ENCODE measurements at places on chromosomes 12 and 14. TPM values are rescaled to one million over a fixed set of nuclear protein-coding genes. Genes with fewer than 3 reads are reported as not detected.

GRCh38 chr12:113162102-113163029 lies 12.8 kb downstream of the CFAP73 start:
- DNase-seq, result no peak

GRCh38 chr12:22059976-22060647 lies 14.1 kb downstream of the CMAS start:
- DNase-seq, result no peak

DNA sequence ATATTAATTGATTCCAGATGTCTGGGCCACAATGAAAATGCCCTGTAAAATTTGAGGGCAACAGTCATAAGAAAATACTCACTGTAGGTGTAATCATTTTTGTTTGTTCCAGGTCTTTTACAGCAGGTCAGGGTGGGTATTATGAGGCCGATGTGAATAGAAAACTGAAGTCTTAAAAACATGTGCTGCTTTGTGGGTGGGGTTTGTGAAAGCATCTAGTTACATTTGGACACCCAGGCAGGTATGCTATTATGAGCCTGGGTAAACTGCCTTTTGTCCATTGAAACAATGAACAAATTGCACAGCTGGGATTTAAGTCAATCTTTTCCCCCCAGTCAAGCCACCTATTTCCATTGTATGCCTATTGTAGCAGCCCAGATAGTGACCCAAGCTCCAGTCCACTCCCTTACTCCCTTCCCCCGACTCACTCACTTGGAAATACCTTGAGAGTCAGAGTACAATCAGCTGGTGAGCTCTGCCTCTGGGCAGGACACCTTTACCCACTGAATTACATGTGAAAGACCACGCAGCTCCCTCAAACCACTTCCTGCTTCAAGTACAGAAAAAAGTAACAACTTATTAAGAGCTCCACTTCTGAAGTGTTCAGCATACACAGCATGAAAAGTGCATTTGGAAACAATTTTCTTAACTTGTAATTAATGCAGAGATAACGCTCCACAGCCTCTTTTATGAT lies 1.8 kb downstream of the IGF1 start:
- no peak for DNase-seq

- DNase-seq, result no peak
These were observed 23.6 kb upstream of the KCNH3 start for GRCh38 chr12:49515266-49515665.

DNA sequence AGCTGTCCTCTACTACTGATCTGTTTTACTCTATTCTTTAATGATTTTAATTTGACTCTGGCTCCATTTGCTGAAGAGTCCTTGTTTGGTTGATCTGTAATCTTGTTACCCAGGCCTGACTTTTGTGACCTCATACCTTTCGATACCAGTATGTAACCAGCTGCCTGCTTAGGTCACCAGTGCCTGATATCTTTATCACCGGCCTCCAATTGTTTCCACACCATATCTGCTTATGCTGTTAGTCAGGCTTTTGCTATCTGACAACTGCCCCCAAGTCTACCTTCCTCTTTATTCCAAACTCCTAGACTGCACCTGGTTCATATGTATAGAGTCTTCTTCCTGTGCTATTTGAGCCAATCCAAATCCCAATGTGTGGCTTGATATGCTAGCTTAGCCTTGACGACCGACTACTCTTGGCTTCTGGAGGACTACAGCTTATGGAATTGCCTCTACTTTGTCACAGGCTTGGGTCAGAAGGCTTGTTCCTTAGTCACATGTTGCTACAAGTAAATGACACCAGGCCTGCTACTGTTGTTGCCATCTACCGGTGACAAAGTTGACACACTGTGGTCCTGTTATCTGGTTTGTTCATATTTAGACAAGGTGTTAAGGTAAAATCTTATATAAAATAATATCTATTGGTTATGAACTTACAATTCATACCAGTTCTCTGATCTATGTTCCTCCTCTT lies 193.9 kb downstream of the TRHDE start:
- DNase-seq, result no peak

DNA sequence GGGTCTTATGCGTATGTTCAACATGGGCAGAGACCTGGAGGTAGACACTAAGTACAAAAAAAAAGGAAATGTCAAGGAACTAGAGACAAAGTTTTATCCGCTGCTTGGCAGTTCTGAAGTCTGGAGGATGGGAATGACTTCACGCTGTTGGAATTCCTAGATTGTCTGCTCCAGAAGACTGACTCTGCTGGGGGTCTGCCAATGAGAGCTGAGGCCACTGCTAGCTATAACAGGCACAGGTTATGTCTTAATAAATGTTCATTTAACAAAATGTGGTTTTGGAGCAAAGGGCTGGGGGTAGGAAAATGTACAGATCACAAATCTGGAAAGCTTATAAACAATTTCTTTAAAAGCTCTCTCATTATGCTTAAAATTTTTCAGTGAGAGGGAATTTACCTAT lies 5.9 kb downstream of the RNASE8 start:
- DNase-seq, result no peak

DNA sequence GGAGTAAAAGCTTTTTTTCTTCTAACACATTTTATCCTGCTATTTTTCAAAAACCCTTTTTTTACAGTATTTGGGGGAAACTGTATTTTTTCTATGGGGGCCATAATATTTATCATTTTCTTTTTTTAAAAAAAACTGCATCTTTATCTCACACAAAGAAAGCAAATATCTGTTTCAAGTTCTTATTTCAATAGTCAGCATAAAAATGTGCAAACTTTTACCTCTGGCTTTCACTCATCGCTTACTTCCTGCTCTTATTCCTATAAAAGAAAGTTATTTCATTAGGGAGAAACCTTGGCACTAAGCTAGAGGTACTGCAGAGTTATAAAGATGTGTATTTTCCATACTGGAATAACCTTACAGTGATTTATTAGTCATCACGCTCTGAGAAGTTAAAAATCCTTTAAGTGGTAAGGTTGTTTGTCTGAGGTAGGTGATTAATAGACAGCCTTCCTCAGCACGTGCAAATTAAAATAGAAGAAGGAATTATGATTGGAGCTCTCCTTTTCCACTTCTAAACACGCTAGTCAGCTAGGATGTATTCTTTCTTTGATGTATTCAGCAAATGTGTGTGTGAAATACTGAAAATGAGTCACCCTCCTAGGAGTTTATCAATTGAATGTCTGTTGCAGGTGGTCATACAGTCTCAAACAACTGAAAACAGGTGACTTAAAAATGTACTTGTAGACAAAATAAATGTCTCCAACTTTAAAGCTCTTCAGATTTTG lies 461.0 kb downstream of the GXYLT1 start:
- DNase-seq, result no peak

GRCh38 chr12:67754933-67755697 lies 106.6 kb downstream of the DYRK2 start:
- no peak for DNase-seq

- no peak for DNase-seq
These were observed 42.1 kb upstream of the CTDSP2 start for GRCh38 chr12:57888409-57889157.

GRCh38 chr12:88889326-88890110 lies 309.2 kb upstream of the KITLG start:
- no peak for DNase-seq

GRCh38 chr12:119461636-119462214 lies 127.2 kb downstream of the CCDC60 start:
- no peak for DNase-seq

- no peak for DNase-seq
These were observed 966.7 kb downstream of the SLC6A15 start for GRCh38 chr12:83945871-83946270.

- no peak for DNase-seq
These were observed 11.8 kb upstream of the POLR3B start for GRCh38 chr12:106345746-106346145.

GRCh38 chr12:91347481-91348214 lies 165.0 kb upstream of the DCN start:
- no peak for DNase-seq

DNA sequence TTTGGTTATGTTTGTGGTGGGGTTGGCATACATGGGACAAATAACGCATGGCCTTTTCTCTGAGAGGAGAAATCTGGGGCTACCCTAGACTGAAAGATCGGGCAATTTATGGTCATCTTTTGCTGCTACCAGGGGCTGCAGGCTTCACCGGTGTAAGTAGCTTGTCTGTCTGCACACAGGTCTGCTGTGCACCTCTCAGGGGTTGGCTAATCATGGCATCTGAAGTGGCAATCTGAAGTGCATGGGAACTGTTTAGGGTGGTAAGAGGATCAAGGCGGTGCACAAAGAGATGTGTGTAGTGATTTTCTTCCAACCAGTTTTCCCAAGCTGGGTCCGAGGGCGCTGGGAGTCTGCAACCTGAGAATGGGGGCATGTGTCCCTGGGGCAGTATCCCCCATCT lies 141.3 kb downstream of the EMP1 start:
- no peak for DNase-seq

DNA sequence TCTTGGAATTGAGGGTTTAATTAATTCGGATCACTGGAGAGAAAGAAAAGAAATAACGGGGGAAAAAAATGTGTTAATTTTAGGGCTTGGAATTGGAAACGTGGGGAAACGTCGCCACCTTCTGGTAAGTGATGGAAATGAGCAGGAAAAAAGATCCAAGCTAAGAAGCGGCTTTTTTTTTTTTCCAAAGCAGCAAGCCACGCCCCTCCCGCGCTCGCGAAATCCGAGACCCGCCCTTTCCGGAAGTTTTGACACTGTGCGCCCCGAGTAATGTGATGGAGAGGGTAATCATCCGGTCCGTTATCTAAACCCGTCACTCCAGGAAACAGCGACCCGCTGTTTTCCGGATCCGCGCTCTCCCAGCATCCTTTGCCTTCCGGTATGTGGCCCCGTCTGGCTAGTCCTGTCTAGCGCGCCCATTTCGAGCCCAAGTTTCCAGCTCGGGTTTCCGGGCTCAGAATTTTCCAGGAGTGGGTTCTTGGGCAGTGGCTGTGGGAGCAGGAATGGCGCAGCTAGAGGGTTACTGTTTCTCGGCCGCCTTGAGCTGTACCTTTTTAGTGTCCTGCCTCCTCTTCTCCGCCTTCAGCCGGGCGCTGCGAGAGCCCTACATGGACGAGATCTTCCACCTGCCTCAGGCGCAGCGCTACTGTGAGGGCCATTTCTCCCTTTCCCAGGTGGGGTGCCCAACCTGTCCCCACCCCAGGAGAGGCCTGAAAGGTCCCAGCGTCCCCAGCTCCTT lies at the start of gene ALG10B:
TSS of gene ALG10B (plus strand) at position 384 of the 739 bp plus-strand sequence. CDS start at position 504, 120 bp downstream.
- DNase-seq, result peak; percentile 81

DNA sequence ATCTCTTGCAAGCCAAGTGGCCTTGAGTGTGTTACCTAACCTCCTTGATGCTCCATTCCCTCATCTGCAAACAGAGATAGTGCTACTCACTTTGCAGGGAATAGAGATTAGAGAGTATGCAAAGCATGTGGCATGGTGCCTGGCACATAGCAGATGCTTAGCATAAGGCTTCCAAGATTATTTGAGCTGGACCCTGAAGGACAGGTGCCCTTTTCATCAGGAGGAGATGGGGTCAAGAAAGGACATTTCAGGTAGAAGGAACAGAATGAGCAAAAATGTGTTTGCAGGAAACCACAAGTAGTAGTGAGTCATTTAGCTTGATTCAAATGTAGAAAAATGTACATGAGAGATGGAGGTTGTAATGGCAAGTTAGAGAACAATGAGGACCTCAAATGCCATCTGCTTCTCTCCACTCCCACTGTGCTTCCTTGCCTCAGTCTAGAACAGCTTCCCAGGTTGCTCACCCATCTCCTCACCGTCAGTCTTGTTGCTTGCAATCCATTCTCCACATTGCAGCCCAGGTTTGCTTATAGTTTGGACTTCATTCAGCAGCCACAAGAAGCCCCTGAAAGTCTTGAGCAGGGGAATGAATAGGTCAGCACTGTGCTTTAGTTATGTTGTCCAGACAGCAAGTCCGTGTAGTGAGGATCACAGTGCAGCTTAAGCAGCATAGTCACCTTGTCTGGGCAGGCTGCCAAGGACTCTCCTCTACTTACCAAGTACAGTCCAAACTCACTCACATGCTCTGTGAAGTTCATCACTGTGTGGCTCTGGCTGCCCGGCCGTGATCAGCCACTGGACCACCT lies 536.3 kb upstream of the CCDC196 start:
- DNase-seq, result no peak

DNA sequence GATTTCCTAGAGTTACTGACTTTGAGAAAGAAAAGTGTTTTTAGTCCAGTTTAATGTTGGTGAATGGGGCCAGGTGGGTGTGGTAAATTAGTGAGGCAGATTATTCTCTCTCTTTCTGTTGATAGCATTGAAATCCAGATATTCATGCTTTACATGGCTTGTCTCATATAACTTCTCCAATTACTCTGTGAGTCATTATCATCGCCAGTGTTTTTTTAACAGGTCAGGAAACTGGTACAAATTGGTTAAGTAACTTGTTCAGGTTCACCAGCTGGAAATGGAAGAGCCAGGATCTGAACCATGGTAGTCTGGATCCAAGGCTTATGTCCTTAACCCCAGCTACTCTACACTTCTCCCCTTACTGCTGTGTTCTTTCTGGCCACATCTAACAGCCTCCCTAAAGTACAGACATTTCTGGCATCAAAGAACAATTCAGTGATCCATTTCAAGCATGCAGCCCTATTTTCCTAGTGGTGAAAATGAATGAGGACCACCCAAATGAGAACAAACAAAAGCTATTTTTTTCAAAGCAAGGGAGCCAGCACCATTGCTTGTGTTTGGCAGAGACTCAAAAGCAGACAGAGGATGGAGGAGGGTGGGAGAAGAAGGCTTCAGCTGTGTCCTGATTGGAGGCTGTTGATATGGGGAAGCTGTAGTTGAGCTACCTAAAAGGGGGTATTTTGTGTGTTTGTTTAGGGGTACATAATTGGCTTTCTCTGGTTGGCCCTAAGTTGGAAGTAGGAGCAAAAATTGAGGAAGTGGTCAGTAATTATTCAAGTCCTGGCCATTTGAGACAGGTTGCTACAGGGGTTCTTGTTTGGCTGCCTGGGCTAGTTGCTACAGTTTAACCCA lies 1.7 kb downstream of the IRAK3 start:
- no peak for DNase-seq

DNA sequence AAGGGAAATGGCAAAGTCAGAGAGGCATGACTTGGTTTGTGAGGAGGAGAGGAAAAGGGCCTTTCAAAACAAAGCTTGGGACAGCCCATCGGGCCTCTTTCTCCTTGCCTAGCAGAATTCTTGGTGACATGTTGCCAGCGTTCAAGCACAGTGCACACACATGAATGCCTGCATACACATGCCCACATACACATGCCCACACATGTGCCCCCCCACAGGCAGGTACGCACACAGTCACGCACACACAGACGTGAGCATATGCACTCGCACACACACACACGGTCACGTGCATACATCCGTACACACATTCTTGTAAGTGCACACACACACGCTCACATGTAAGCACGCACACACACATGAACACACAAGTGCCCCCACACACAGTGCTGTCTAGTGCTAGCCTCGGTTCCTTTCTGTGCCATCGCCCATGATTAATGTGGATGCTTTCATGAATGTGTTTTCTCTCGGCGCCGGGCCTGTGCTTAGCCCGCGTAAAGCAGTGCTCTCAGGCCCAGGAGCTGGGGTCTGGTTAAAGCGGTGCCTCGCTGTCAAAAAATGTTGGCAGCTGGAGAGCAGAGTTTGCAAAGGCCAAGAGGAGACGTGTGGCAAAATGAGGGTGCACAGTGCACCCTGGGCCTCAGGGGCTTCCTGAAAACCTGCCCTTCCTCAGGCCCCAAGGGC lies 328.8 kb upstream of the DIO3 start:
- peak; percentile 43 for DNase-seq

NPFF gene
- 0.80 TPM for total RNA-seq

PPM1H gene
- total RNA-seq, result 36.1 TPM

TTC6 gene
- not detected for total RNA-seq

CRIP2 gene
- 4.0 TPM for total RNA-seq

OR4K14 gene
- not detected for total RNA-seq

AICDA gene
- total RNA-seq, result not detected

SIX6 gene
- total RNA-seq, result not detected

DHRS2 gene
- 0.44 TPM for total RNA-seq

GPRC5D gene
- total RNA-seq, result not detected

VTI1B gene
- 98.7 TPM for total RNA-seq

ACSS3 gene
- 22.7 TPM for total RNA-seq

SOS2 gene
- total RNA-seq, result 10.3 TPM

CINP gene
- total RNA-seq, result 53.2 TPM

RNASE3 gene
- not detected for total RNA-seq

All from H1 (cell line).